ENCODE measurements at places on chromosomes 12 and 14.

DNA sequence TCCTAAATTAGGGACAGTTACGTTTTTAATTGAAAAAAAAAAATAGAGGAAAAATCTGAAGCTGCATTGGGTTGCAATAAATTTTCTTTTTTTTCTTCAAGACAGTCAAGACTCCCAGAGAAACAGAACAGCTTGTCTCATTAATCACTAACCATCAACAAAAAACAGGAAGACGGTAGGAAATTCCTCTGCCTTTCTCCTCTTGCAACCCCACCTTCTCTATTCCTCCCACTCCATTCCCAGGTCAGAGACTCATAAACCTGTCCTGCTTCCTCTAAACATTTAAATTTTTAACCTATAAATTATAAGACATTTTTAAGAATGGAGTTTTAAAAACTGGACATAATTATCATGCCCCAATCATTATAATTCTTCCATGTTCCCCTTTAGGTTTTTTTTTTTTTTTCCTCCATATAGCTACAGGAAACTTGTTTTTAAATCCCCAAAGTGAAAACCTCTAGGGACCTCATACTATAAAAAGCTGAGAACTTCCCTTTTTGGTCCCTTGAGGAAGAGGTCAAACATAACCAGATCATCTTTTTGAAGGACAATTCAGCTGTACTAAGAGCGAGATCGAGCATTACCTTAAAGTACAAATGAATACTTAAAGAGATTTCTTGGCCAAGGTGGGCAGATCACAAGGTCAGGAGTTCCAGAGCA is 36.0 kb downstream of the CPM start:
- no peak for DNase-seq

GRCh38 chr12:58387199-58387598 is 445.8 kb downstream of the ATP23 start:
- no peak for DNase-seq

DNA sequence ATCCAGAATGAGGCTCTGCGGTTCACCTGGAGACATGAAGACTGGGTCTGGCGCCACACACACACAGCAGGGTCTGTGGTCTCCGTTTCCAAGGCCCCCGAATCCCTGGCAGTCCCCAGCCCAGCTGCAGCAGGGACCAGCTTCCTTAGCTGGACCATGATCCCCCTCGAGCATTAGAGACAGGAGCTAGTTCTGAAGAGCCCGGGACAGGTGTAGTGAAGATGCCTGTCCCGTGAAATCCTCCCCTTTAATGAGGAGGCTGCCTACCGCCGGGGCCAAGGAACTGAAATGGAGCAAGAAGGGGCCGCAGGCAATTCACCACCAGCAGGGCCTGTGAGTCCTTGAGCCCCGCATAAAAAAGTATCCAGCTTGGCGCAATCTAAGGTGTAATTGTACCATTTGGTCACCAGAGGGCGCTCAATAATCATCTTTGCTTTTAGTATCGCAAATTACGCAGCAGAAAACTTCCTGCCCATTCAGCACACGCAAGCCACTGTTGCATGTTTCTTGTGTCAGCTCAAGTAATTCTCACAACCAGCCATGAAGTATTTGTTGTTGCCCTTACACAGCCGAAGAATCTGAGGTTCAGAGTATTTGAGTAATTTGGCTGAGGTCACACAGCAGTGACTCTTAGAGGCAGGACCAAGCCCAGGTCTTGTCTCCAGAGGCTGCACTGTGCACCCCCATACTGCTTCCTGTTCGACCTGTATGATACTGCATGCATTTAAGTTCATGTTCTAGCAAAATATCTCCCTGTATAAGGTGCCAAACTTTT is 54.3 kb upstream of the PPP2R5C start:
- DNase-seq = peak; percentile 35

- no peak for DNase-seq
Observed at GRCh38 chr12:55659486-55660385, 23.0 kb downstream of the OR10P1 start.

GRCh38 chr12:31620311-31620710 is 29.4 kb upstream of the DENND5B start:
- DNase-seq = no peak

- no peak for DNase-seq
Observed at GRCh38 chr12:110543252-110543959, 39.7 kb downstream of the PPTC7 start.

DNA sequence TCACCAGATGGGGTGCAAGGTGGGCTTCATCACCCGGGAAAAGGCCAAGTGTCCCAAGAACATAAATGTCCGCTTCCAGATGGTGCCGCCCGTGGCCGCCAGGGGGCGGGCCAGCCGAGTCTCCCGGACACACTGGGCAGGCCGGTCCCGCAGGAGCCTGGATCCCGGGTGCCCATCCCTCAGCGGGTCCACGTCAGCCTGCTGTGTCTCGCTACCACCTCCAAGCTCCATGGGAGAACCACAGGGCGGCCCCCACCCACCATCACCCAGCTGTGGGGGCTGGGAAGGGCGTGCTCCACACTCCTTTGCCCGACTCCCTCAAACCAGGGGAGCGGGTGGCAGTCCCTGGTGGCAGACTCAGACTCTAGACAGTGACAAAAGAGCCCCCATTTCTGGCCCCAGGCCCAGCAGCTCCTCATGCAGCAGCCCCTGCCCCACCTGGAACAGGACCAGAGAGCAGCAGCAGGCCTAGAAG is 22.0 kb upstream of the NUDT14 start:
- peak; percentile 44 for DNase-seq

DNA sequence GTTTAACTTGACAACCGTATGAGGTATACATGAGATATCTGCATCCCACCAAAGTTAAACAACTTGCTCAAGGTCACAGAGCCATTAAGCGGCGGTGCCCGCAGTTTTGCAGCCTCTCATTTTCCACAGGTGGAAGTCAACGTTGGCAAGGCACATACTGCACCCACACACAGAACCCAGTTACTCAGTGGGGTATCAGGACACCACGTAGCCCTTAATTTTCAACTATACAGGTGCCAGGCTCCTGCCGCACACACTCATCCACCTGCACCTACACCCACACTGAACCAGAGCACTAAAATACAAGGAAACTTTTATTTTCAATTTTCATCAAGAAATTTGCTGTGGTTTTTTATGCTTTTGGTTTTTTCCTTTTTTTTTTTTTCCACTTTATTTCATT is 1.7 kb upstream of the NOP2 start:
- DNase-seq = no peak

DNA sequence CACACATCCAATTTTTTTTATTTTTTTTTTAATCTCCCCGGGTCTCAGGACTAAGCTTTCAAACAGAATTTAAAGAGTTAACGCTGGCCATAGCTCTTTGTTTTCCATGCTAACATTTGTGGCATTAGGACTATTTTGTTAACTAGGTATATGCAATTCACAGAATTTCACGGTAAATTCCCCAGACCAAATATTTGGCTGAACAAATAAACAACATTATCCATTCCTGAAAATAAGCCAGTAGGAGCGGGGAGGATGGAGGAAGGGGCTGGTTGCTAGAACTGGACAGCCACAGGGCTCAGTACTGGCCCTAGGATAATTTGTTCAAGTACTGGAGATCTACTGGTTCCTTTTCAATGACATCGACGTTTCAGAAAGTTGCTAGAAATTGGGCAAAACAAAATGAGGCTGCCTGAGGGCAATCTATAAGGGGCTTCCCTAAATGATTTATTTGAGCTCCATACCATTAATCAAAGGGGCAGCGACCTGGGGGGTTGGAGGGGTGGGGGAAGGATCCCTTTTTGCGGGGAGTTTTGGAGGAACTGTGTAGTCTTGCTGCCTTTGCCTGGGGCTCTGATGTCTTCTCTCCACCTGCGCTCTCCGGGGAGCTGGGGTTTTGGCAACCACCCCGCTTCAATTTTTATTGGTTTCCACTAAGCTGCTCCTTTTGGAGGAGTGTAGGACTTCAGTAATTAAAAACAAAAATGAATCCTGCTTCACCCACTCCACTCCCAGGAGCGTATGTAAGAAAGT is 9.0 kb downstream of the BMP4 start:
- DNase-seq = no peak

GRCh38 chr12:120231316-120232011 is 30.6 kb upstream of the RPLP0 start:
- DNase-seq = peak; percentile 19
